ENCODE measurements at places on chromosomes 11 and 22. TPM values are rescaled to one million over a fixed set of nuclear protein-coding genes. Genes with fewer than 3 reads are reported as not detected.

The OR4D5 gene
- polyA plus RNA-seq, result not detected

The GDPD4 gene
- not detected for polyA plus RNA-seq

The OR52N4 gene
- not detected for polyA plus RNA-seq

The BAIAP2L2 gene
- polyA plus RNA-seq, result 0.11 TPM

The HBB gene
- polyA plus RNA-seq, result 1.2 TPM

The UQCR10 gene
- polyA plus RNA-seq, result 159 TPM

The RBMXL2 gene
- 0.19 TPM for polyA plus RNA-seq

The C11orf87 gene
- polyA plus RNA-seq, result not detected

The C22orf23 gene
- 0.82 TPM for polyA plus RNA-seq

The TEAD1 gene
- 6.9 TPM for polyA plus RNA-seq

The JAML gene
- polyA plus RNA-seq, result 0.32 TPM

The CDCA5 gene
- polyA plus RNA-seq, result 86.6 TPM

The MPEG1 gene
- polyA plus RNA-seq, result not detected

The TSPAN18 gene
- 0.17 TPM for polyA plus RNA-seq

The OR52H1 gene
- polyA plus RNA-seq, result not detected

DNA sequence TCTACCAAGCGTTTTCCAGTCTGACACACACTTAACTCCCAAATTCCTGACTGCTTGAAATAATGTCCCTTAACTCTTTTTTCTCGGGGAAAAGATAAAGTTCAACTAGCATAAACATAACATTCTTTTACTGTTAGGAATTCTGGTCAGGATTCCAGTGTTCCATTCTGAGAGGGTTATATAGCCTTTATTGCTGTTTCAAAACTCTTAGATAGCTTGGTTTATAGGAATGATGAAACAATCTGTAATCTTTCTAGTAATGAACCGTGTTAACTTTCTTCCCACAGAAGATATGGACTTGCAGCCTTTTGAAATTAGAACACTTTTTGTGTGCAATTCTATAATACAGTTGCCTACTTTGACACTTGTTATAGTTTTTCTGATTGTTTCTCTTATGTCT is 8.6 kb downstream of the REXO2 start:
- no peak for DNase-seq

GRCh38 chr11:116649268-116649667 is 123.5 kb downstream of the BUD13 start:
- no peak for DNase-seq

DNA sequence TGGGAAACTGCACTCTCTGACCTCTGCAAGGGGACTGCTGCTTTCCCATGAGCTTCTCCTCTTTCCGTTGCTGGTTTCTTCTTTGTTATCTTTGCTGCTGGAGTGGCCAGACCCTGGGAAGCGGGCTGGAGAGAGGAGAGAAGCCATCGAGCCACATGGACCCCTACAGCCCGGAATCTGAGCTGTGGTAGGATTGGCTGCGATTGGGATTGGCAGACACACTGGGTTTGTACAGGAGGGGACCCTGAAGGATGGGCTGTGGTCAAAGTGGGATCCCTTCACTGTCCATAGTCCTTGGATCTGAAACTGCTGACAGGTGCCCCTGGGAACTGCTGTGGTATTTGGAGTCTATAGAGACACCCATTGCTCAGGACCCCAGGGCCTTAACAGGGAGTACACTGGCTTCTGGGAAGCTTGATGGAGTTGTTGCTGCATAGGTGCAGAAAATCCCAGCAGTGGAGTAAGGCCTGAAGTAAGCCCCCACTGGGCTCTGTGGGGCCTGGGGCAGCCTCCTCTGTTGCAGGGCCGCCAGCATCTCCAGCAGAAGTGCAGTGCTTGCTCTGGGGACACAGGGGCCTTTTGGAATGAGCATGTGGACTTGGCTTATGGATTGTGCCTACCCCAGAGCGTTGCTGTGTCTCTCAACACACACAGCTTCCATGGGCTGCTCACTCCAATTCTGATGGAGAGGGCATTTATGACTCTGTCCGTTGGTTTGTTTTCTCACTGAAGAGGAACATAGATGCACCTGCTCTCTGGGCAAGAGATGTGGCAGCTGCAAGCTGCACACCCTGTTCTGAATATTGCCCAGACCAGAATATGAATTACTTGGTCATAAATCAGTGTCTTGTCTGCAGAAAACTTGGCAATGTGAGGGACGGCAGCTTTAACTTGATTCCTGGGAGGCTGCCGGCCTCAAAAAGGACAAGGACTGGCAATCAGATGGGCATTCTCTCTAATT is 32.0 kb downstream of the BCR start:
- peak; percentile 52 for DNase-seq

GRCh38 chr11:123532131-123532530 is 102.1 kb downstream of the GRAMD1B start:
- peak; percentile 9 for DNase-seq

- DNase-seq, result no peak
These were observed 7.0 kb downstream of the PARVG start for GRCh38 chr22:44187652-44188230.

DNA sequence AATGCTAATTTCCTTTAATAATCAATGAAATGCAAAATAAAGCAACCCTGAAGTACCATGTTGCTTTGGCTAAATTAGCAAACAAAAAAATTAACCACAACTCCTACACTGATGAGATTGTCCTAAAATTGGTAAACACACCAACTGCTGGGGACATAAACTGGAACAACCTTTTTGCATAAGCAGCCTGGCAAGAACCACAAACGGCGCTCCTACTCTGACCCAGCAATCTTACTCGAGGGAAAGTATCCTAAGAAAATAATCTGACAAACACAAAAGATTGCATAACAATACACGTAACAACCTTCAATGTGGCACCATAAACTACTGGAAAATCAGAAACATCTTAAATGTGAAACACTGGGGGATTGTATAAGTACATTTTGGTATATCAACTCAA is 189.8 kb upstream of the PITPNB start:
- DNase-seq, result no peak

GRCh38 chr11:95780544-95780943 is 9.0 kb downstream of the FAM76B start:
- DNase-seq, result no peak

DNA sequence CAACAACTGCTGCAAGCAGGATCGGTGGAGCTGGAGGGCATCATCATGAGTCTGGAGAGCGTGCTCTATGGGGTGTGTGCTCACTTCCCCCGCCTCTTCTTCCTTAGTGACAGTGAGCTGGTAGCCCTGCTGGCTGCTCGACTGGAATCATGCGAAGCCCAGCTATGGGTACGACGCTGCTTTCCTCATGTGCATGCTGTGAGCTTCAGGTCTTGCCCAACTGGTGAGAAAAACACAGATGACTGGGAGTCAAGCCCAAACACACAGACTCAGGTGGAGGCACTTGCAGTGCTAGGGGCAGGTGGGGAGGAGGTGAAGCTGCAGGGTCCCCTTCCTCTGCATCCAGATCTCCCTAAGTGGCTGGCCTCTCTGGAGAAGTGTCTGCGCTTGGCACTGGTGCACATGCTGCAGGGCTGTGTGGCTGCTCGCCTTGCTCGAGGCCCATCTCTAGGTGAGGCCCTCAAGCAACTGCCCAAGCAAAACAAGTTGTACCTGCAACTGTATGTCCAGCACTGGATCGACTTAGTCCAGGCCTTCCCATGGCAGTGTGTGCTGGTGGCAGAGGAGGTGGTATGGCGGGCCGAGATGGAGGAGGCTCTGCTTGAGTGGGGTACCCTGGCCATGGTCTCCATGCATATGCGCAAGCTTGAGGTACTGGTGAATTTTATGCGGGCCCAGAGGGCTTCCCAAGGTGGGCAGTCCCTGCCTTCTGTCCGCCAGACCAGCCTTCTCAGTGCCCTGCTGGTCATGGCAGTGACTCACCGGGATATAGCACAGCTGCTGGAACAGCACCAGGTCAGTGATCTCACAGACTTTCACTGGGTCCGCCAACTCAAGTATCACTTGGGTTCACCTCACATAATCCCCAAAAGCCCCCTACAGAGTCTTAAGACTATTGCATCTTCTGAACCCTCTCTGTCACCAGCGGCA is 48.1 kb downstream of the DNHD1 start:
- no peak for DNase-seq

DNA sequence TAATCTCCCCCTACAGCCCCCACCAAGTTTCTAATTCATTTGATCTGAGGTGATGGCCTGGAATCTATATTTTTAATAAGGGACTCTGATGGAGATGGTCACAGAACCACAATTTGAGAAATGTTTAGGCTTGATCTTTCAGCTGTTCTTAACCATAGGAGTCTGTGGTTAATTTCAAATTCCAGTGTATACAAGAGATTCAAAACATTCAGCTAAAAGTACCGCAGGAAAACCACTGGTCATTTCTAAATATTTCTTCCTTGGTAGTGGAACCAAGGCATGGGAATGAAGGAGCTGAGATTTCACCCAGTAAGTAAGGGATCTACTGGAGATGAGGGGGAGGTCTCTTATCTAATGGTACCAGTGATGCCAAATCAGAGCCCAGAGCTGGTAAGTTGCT is 18.3 kb upstream of the GALNT18 start:
- no peak for DNase-seq

- DNase-seq, result no peak
These were observed 71.5 kb downstream of the SGSM3 start for GRCh38 chr22:40441761-40442390.

DNA sequence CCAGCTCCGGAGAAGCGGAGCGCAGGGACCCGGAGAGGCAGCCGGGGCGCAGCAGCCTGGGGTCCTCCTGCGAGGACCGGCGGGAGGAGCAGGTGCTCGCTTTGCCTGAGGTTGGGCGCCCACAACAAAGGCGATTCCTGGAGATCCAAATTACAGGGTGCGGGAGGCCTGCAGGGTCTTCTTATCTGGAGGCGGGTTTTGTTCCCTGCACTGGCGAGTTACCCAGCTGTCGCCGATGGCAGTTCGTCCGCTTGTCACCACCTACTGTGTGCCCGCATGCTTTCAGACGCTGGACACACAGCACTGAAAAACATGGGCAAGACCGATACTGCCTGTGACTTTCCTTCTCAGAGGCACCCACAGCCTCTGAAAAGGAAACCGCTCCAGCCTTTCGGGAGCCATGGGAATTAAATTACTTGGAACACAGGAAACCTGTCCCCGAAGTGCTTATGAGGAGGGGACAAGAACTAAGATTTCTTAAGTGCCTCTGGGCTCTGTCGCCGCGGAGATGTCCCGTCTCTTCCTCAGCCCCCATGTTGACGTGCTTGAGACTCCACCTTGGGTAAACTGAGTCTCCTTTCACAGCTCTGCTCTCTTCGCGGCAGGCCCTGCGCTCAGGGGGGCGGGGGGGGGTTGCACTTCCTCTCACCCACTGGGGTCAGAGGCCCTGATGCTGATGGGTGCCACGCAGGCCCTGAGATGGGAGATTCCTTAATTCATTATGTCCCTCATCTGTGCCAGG is 1.3 kb upstream of the ZFTA start:
- no peak for DNase-seq

GRCh38 chr11:95697614-95698408 is 91.8 kb downstream of the FAM76B start:
- DNase-seq, result no peak

DNA sequence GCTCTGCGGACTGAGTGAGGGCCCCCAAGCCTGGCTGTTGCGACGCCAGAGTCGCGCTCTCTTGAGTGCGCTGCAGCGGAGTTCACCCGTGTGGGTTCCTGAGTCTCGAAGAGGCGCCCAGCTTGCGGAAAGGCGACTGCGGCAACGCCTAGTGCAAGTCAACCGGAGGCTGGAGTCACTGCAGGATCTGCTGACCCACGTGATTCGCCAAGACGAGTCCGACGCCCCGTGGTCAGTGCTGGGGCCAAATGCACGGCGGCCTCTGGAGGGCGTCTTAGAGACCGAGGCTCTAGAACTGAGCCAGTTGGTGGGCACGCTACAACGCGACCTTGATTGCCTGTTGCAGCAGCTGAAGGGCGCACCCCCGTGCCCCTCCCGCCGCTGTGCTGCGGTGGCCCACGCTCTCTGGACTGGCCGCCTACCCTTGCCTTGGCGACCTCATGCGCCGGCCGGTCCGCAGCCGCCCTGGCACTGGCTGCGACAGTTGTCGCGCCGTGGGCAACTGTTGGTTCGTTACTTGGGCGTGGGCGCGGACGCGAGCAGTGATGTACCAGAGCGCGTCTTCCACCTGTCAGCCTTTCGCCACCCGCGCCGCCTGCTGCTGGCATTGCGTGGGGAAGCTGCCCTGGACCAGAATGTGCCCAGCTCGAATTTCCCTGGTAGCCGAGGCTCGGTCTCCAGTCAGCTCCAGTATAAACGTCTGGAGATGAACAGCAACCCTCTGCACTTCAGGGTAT is 32.6 kb downstream of the RRP8 start:
- DNase-seq, result no peak

- peak; percentile 81 for DNase-seq
These were observed 29.7 kb downstream of the FAM83F start for GRCh38 chr22:40024201-40025061.

DNA sequence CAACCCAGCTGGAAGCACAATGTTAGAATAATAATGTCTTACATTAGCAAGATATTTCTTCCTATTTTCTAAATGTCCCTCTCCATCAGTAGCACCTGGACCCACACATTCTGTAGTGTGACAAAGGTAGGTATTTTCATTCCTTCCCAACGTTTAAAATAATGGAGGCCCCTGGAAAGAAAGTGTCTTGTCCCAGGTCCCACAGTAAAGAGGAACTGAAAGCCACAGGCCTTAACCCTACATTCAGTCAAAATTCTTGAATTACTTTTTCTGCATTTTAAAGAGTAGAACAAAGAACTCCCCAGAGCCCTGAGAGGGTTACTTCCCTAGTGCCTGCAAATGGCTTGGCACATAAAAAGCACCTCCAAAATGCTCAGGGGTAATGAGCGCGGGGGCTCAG is 26.3 kb downstream of the OPCML start:
- no peak for DNase-seq

DNA sequence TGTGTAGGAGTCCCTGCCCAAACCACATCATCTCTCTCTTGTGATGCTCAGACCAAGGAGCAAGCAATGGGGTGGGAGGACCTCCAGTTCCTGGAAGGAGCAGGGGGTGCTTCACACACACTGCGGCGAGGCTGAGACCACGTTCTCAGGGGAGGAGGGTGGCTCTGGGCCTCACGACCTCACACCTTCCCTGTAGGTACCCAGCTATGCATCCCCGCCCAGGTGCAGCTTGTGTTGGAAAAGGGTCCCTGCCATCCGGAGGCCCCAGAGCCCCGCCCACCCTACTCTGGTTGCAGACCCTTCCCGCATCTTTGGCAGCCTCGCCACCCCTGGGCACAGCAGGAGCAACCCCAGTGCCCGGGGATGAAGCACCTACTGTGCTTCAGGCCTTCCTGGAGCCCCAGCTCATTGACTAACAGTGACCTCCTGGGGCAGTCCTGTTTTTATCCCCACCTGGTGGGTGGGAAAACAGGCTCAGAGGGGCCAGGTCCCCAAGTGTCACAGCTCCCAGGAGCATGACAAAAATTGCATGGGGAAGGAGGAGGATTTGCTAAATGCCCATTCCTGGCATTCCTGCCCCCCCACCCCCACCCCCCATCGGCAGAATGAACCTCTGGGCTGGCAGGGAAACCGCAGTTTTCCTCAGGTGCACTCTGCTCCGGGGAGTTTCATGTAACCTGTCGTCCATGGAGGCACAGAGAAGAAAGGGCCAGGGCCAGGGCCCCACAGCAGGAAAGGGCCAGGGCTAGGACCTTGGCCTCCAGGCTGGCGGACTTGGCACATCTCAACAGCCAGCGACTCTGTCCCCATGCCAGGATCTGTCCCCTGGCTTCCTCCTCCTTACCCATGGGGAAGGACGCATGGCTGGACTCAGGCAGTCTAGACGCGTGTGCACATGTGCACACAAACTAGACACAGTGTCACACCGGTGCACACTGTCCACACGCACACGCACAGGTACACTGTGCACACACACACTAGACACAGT is 81.0 kb downstream of the IGLL1 start:
- no peak for DNase-seq

- DNase-seq, result no peak
These were observed 28.1 kb downstream of the FGF4 start for GRCh38 chr11:69746752-69747742.
